HFFc6 (cell line): ENCODE measurements at places on chromosomes 3 and 15. TPM values are rescaled to one million over a fixed set of nuclear protein-coding genes. Genes with fewer than 3 reads are reported as not detected.

DNA sequence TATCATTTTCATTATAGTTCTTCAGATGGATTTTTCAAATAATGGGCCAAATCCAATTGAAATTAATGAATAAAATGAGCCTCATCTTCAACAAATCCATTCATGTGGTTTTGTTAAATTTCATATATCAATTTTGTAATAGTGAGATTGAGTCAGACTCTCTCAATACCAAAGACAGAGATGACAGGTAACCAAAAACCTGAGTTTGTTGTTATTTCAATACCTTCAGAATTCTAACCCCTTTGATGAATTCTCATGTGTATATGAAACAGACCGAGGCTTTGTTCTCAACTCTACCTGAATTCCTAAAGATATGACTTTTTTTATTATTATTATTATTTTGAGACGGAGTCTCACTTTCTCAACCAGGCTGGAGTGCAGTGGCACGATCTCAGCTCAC, 92.8 kb downstream of the FOXP1 start:
- H3K36me3 ChIP-seq = peaks cover 31% of the 10 kb centered on the region
- no peak for DNase-seq
- H3K4me3 ChIP-seq = no peak overlapping the region
- peaks cover 27% of the 10 kb centered on the region for H3K4me1 ChIP-seq
- no peak overlapping the region for H3K27ac ChIP-seq

DNA sequence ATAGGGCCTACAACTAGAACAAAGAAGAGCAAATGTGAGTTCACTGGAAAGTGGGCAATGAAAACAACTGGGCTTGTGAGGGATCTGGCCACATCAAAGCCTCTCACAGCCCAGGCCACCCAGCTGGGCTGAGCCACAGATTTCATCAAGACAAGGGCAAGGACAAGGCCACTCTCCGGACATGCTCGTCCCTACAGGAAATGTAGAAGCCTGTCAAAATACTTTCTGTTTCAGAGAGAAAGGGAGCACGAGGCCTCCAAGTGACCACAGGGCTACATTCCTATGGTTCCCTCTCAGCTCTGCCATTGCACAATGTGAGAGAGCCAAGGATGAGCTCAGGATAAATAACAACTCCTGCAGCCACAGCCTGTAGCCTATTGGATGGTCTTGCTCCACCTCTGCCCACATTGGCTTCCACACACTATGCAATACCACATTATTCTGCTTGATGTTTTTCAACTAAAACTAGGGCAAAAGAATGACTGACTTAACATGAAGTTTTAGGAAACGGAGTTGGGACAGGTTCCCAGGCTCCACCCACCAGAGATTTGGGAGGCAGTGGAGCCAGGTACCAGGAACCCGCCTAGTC, 12.1 kb downstream of the TBC1D2B start:
- no peaks in the 10 kb centered on the region for H3K4me1 ChIP-seq
- DNase-seq = peak; percentile 98
- no peak overlapping the region for H3K27ac ChIP-seq
- no peaks in the 10 kb centered on the region for H3K27me3 ChIP-seq

Gene TGM4
- not detected in 3 replicates for total RNA-seq

GRCh38 chr3:157089455-157090221, 70.3 kb downstream of the CCNL1 start:
- H3K36me3 ChIP-seq = no peaks in the 10 kb centered on the region
- H3K27ac ChIP-seq = peak overlapping the region; percentile 95
- no peak for DNase-seq
- no peaks in the 10 kb centered on the region; the same call in 1 of the 2 replicates for H3K27me3 ChIP-seq

DNA sequence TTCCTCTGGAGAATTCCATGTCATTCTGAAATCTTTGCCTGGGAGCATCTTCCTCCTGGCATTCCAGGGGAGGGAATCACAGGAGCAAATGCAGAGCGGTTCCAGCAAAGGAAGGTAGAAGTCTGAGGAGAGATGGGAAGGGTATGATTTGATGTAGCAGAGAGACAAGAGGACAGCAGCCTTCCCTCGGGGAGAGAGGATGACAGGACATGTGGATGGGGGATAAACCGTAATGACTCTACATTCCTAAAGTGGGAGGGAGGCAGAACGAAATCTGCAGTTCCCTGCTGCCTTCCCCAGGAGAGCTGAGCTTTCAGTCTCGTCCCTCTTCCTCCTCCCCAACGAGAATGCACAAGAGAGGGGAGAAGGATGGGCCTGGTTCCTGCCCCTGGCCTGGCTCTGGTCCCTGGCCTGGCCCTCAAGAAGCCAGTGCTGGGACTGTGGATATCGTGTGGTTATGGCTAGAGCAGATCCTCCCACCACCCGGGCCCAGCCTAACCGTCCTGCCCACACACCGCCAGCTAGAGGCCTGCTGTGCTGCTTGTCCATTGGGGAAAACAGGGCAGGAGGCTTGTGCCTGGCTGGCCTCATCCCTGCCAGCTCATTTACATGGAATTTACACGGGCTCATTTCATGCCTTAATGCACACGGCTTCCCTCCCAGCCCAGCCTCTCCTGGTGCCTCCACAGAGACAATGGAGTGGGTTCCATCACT, 26.6 kb downstream of the SEMA7A start:
- peak; percentile 96 for DNase-seq
- peaks cover 24% of the 10 kb centered on the region for H3K36me3 ChIP-seq
- peaks cover 4% of the 10 kb centered on the region for H3K27me3 ChIP-seq
- peak overlapping the region; percentile 79 for H3K4me3 ChIP-seq
- H3K4me1 ChIP-seq = peaks cover 70% of the 10 kb centered on the region

Gene PIAS1
- total RNA-seq = 23.2 to 31.8 TPM (median 26.7 TPM) in 3 replicates
